Activated naive CD8-positive, alpha-beta T cell treated with anti-CD3 and anti-CD28 coated beads for 36 hours (primary cell): ENCODE measurements at places on chromosomes 7 and 10.
A peak's percentile ranks its signal among the peaks of the same experiment; 100 is the strongest.

DNA sequence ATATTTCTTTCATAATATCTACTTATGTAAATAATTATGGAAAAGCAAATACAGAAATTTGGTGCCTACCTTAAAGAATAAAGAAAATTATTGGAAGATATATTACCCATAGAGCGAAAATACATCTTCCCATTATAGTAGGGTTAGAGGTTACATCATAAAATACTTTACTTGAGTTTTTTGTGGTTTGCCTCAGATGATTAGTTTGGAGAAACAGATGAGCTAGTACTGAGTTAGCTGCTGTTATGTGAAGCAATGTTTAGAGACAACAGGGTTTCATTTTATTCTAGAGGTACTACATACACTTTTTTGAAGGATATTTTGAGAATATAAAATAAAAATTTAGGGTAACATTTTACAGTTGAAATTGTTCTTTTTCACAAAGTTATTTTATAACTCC lies 2.9 kb upstream of the MLLT10 start:
- peaks cover 31% of the 10 kb centered on the region for H3K4me1 ChIP-seq
- H3K4me3 ChIP-seq: no peak overlapping the region
- no peak overlapping the region for H3K27ac ChIP-seq
- peaks cover 27% of the 10 kb centered on the region for H3K27me3 ChIP-seq
- H3K36me3 ChIP-seq: peaks cover 4% of the 10 kb centered on the region

DNA sequence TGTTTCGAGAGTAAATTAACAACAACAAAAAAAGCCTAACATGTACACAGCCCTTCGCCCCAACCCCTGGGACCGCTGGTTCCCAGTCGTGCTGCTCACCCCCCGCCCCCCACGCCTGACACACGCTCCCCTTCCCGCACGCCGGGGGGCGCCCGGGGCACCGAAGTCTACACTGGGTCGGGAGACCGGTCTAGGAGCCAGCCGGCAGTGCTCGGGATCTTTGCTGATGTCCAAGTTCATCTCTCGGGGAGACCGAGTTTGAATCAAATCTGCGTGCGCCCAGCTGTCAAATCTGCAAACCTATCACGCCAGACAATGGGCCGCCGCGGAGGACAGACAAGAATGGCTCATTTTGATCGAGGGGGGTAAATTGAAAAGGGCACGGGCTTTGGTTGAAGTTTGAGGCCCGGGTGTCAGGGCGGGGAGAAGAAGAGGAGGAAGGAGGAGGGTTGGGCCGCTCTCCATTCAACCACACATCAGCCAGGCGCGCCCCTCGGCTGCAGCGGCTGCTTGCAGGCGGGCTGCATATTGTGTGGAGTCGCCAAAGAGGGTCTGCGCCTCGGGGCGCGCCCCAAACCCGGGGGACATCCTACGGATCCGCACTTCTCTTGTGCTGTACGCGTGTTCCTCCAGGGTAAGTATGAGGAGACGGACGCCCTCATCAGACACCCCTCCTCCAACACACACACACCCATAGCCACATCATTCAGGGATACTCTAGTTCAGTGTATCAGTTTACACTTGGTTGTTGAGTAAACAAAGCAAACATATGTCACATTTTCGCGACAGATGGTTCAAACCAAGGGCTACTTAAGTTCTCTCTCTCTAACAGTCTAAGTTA lies 1.3 kb upstream of the GFRA1 start:
- peaks cover 74% of the 10 kb centered on the region for H3K27me3 ChIP-seq
- H3K4me1 ChIP-seq: peaks cover 7% of the 10 kb centered on the region
- no peak for DNase-seq
- no peak overlapping the region for H3K27ac ChIP-seq
- H3K4me3 ChIP-seq: peak overlapping the region; percentile 37

DNA sequence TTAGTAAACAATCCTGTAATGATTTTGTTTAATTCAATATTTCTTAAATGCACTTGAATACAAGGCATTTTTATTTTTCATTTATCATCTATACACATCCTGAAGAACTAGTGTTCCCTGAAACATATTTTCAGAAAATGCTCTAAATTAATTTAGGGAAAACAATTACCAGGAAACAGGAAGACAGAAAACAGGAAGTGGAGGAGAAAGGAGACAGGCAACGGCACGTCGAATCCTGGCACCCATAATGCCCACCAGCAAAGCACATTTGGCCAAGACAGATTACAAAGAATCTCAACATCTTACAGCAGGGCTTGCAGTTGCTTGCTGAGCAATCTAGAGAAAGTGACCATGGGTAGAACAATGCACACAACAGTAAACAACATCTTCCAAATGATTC lies 571.1 kb downstream of the GRID1 start:
- no peaks in the 10 kb centered on the region for H3K36me3 ChIP-seq
- no peak for DNase-seq
- H3K27ac ChIP-seq: no peak overlapping the region
- H3K4me3 ChIP-seq: no peak overlapping the region
- H3K4me1 ChIP-seq: no peaks in the 10 kb centered on the region

DNA sequence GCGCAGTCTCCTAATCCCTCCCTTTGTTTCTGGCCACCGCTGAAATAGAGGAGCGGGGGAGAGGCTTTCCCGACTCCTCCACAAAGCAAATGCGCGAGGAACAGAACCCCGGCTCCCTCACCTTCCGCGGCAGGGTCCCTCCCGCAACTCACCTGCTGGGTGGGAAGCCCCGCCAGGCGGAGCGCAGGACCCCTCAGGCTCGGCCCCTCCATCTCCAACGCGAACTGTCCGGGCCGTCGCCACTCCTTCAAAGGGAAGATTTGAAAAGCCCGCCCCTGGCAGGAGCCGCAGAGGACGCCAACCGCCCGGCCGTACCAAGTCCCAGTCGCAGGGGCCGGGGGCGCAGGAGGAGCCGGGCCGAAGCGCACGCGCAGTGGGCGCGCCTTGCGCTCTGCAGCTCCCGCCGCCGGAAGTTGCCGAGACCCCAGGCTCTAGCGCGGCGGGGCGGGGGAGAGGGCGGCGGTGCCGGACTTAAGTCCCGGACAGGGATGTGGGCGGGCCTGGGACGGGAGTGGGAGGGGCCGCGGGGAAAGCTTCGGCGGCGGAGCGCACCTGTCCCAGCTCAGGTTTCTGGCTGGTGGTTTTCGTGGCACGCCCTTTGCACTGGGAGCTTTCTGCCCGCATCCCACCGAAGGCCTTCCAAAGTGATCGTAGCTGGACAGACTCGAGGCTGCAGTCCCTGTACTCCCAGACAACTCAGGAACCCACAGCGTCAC lies at the start of gene RTKN2:
Gene RTKN2 (minus strand): TSS at position 446 of the 716 bp plus-strand sequence. CDS start 234 bp downstream, at position 212.
- H3K27ac ChIP-seq: no peak within 1 kb of the TSS
- peak; percentile 71 for DNase-seq
- H3K4me3 ChIP-seq: peak within 1 kb of the TSS; percentile 75
- peaks cover 12% of the 10 kb centered on the region for H3K4me1 ChIP-seq
- H3K27me3 ChIP-seq: peaks cover 39% of the 10 kb centered on the region
- no peaks in the 10 kb centered on the region for H3K36me3 ChIP-seq

GRCh38 chr7:84595026-84595425 lies 400.4 kb upstream of the SEMA3A start:
- H3K36me3 ChIP-seq: no peaks in the 10 kb centered on the region
- no peak for DNase-seq
- no peaks in the 10 kb centered on the region for H3K4me1 ChIP-seq
- no peaks in the 10 kb centered on the region for H3K27me3 ChIP-seq
- H3K27ac ChIP-seq: no peak overlapping the region
- H3K4me3 ChIP-seq: no peak overlapping the region

- peak overlapping the region; percentile 52 for H3K27ac ChIP-seq
- peaks cover 56% of the 10 kb centered on the region for H3K4me1 ChIP-seq
- no peak overlapping the region for H3K4me3 ChIP-seq
- DNase-seq: no peak
These were observed 4.0 kb downstream of the ITGB1 start for GRCh38 chr10:32954080-32954479.

DNA sequence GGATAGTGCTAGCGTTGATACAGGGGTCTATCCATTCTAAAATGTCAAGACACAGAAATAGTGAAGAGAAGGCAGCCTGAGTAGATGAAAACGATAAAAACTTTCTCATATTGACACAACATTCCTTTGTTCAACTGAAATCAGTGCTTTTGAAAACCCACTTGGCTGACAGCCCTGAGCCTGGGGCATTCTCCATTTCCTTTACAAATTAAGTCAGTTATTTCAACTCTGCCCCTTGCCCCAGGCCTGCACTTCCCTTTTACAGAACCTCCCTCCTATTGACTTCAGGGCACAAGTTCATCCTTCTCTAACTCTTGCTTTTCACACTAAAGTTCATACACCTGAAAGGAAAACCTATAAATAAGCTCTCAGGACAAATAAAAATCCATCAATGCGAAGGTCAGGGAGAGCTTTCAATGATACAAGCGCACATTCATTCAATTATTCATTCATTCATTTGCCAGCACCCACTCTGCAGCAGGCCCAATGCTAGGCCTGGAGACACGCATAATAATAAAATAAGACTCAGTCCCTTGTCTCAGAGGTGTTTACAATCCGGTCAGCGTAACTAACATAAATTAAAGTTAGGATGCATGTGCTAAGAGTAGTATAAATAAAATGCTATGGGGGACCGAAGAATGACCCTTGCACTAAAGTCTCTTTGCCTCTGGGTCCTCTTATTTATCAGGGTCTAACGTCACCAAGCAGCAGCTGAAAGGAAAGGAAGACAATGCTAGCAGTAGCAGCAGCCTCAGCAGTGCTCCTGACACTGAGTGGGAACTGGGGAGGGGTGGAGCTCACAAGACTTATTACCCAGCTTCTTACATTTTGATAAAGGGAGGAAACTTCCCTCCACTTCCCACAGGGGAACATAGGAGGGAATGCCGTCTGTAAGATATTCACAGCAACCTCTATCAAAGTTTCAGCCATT lies 134.8 kb downstream of the PDE1C start:
- no peak overlapping the region for H3K4me3 ChIP-seq
- H3K36me3 ChIP-seq: no peaks in the 10 kb centered on the region
- H3K4me1 ChIP-seq: no peaks in the 10 kb centered on the region
- no peaks in the 10 kb centered on the region for H3K27me3 ChIP-seq
- H3K27ac ChIP-seq: no peak overlapping the region

DNA sequence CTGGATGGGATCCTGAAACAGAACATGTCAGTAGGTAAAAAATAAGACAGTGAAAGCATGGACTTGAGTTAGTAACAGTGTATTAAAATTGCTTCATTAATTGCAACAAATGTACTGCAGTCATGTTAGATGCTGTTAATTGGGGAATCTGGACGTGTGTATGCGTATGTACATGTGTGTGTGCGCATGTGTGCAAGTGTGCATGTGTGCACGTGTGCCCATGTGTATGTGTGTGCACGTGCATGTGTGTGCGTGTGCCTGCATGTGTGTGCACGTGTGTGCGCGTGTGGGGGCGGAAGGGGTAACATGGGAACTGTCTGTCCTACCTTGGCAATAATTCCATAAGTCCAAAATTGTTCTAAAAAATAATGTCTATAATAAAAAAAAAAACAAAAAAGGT lies 67.3 kb downstream of the SMURF1 start:
- peaks cover 24% of the 10 kb centered on the region for H3K4me1 ChIP-seq
- H3K4me3 ChIP-seq: no peak overlapping the region
- H3K27me3 ChIP-seq: no peaks in the 10 kb centered on the region
- no peak for DNase-seq
- H3K27ac ChIP-seq: no peak overlapping the region
- H3K36me3 ChIP-seq: peaks cover 3% of the 10 kb centered on the region

GRCh38 chr10:122098924-122099323 lies 110.0 kb downstream of the TACC2 start:
- H3K4me3 ChIP-seq: no peak overlapping the region
- DNase-seq: no peak
- no peaks in the 10 kb centered on the region for H3K4me1 ChIP-seq
- no peak overlapping the region for H3K27ac ChIP-seq

DNA sequence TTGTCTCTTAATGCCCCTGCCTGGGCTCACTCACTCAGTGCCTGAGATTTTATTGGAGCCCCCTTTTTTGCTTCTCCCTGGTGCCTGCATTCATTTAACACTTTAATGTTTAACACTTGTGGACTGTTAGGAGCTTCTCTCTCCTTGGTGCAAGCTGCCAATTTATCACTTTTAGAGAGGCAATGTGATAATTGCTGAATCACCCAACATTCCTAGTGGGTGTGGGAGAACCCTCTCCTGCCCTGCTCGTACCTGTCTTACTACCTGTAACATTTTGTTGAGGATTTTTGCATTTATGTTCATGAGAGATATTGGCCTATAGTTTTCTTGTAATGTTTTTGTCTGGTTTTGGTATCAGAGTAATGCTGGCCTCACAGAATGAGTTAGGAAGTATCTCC lies 13.2 kb downstream of the STAM start:
- no peak for DNase-seq
- H3K4me1 ChIP-seq: peaks cover 63% of the 10 kb centered on the region
- H3K27me3 ChIP-seq: no peaks in the 10 kb centered on the region
- no peak overlapping the region for H3K27ac ChIP-seq
- peaks cover 66% of the 10 kb centered on the region for H3K36me3 ChIP-seq

DNA sequence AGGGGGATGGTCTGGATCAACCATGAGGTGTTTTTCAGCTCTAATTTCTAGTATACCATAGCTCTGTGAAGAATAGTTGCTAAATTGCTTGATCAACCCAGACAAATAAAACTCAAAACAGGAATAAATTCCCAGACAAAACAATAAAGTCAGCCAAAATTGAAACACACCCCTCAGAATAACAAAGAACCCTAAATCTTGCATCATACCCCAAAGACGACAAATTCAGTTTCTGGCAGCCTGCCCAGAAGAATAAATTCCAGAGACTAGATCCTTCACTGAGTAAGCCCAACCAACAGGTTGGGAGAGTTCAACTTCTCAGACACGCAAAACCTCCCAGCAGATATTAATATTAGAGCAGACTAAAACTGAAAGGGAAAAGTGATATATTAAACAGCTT lies 11.2 kb upstream of the SEM1 start:
- no peak overlapping the region for H3K27ac ChIP-seq
- no peak overlapping the region for H3K4me3 ChIP-seq
- H3K36me3 ChIP-seq: no peaks in the 10 kb centered on the region
- H3K27me3 ChIP-seq: peaks cover 51% of the 10 kb centered on the region
- no peaks in the 10 kb centered on the region for H3K4me1 ChIP-seq
- DNase-seq: no peak

GRCh38 chr7:1749864-1750466 lies 79.9 kb downstream of the ELFN1 start:
- H3K36me3 ChIP-seq: no peaks in the 10 kb centered on the region
- H3K4me3 ChIP-seq: no peak overlapping the region
- DNase-seq: no peak
- H3K27me3 ChIP-seq: no peaks in the 10 kb centered on the region
- H3K27ac ChIP-seq: no peak overlapping the region

- peaks cover 2% of the 10 kb centered on the region for H3K4me1 ChIP-seq
- H3K36me3 ChIP-seq: no peaks in the 10 kb centered on the region
- no peak overlapping the region for H3K27ac ChIP-seq
- no peak for DNase-seq
- peaks cover 36% of the 10 kb centered on the region for H3K27me3 ChIP-seq
These were observed 11.5 kb upstream of the PLAU start for GRCh38 chr10:73899423-73899822.

DNA sequence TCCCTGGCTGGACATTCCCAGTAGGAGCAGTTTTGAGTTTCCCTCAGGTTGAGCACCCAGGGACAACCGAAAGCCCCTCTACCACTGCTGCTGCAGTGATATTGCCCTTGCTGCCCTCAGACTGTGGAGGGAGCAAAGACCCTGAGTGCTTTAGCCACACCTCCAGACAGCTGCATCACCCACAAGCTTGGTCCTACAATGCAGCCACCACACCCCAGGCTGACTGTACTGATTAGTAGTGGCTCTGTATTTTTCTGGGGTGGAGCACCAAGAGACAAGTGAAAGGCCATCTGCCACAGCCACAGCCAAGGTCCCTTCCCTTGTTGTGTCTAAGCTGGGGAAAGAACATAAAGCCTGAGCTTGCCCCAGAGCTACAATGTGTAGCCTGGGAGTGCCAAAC lies 789.9 kb downstream of the PCDH15 start:
- no peak overlapping the region for H3K4me3 ChIP-seq
- no peak overlapping the region for H3K27ac ChIP-seq
- H3K36me3 ChIP-seq: no peaks in the 10 kb centered on the region
- DNase-seq: no peak
